ENCODE measurements at places on chromosomes 2 and 18.
A peak's percentile ranks its signal among the peaks of the same experiment; 100 is the strongest.

DNA sequence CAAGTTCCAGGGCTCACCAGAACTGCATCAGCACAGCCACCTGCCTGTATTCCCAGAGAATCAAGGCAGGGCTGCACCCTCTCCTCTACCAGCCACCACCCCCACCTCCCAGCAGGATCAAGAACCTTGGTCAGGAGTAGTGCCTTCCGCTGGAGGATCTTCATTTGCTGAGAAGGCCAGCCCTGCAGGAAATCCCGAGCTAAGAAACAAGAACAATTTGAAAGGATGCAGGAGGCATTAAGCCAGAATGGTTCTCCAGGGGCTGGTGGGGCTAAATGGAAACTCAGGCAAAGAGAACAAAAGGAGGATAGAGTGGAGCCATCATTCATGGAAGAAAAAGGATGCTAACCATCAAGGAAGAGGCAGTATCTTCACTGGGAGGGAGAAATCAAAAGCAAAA, 147.3 kb upstream of the SLC14A2 start:
- no peaks in the 10 kb centered on the region for H3K36me3 ChIP-seq
- no peak overlapping the region for H3K4me3 ChIP-seq
- no peaks in the 10 kb centered on the region for H3K4me1 ChIP-seq
- no peaks in the 10 kb centered on the region for H3K27me3 ChIP-seq
- H3K27ac ChIP-seq, result no peak overlapping the region

GRCh38 chr18:75638223-75638775, 210.8 kb upstream of the SMIM21 start:
- H3K4me1 ChIP-seq, result no peaks in the 10 kb centered on the region
- DNase-seq, result no peak
- H3K27ac ChIP-seq, result no peak overlapping the region
- H3K27me3 ChIP-seq, result no peaks in the 10 kb centered on the region

DNA sequence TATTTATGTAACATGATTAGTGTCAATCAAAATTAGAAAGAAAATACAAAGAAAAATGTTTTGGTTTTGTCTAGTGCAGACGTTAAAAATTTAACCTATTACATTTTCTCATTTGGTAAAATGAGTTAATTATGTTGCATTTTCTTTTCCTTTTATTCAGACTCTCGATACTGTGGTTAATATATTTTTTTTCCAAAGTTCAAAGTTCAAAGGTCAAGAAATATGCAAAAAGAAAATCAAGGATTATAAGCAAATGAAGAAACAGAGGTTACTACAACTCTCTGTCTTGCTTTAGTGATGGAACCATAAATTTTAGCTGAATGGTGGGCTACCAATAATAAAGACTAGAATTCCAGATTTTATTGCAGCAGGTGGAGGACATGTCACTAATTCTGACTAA, 133.3 kb upstream of the TFPI start:
- no peaks in the 10 kb centered on the region for H3K36me3 ChIP-seq
- DNase-seq, result no peak
- no peak overlapping the region for H3K4me3 ChIP-seq

- H3K27ac ChIP-seq, result no peak overlapping the region
- H3K4me1 ChIP-seq, result no peaks in the 10 kb centered on the region
- H3K36me3 ChIP-seq, result no peaks in the 10 kb centered on the region
- no peak for DNase-seq
- no peak overlapping the region for H3K4me3 ChIP-seq
Observed at GRCh38 chr2:67879586-67880290, 183.1 kb downstream of the C1D start.

DNA sequence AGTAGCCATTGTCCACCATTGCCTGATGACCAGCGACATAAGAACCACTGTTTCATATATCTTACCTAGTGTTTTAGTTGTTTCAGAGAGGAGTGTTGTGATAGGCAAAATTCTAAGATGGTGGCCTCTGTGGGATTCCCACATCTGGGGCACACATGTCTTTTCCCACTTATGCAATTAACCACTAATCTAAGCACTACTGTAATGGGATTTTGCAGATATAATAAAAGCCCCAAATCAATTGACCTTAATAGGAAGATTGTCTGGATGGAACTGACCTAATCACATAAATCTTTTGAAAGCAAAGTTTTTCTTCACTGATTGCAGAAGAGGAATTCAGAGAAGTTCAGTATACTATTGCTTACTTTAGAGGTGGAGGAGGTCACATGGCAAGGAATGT, 469.9 kb downstream of the NUP35 start:
- H3K4me1 ChIP-seq, result no peaks in the 10 kb centered on the region
- DNase-seq, result no peak
- no peak overlapping the region for H3K4me3 ChIP-seq
- no peak overlapping the region for H3K27ac ChIP-seq

DNA sequence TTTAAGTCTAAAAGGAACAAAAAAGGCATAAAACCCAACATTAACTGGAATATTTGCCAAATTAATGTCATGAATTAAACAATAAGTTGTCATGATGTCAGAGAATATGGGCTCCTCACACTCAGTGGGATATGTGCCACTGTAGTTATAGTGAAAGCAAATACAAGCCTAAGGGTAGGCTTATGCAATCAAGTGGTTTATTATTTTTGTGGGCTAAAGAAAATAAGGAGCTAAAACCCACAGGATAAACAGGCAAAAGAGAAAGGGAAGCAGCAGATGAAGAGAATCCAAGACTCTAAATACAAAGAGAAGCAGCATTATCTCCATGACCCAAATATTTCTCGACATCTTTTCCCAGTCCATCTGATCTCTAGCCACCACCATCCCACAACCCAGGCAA, 17.5 kb downstream of the YWHAQ start:
- DNase-seq, result no peak
- H3K36me3 ChIP-seq, result no peaks in the 10 kb centered on the region
- no peaks in the 10 kb centered on the region for H3K27me3 ChIP-seq
- H3K4me3 ChIP-seq, result peak overlapping the region; percentile 9
- H3K4me1 ChIP-seq, result peaks cover 16% of the 10 kb centered on the region
- H3K27ac ChIP-seq, result peak overlapping the region; percentile 76

- no peak overlapping the region for H3K27ac ChIP-seq
- no peak overlapping the region for H3K4me3 ChIP-seq
- H3K4me1 ChIP-seq, result no peaks in the 10 kb centered on the region
- no peaks in the 10 kb centered on the region for H3K36me3 ChIP-seq
- no peak for DNase-seq
- H3K27me3 ChIP-seq, result no peaks in the 10 kb centered on the region
Observed at GRCh38 chr18:71130351-71130750, 841.5 kb downstream of the SOCS6 start.

DNA sequence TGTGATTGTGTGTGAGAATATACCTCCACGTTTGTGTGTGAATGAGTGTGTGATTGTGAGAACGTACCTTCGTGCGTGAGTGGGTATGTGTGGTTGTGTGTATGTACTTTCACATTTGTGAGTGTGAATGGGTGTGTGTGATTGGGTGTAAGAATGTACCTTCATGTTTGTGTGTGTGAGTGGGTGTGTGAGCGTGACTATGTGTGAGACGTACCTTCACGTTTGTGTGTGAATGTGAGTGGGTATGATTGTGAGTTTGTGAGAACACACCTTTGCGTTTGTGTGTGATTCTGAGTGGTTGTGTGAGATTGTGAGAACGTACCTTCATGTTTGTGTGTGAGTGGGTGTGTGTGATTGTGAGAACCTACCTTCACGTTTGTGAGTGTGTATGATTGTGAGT, 5.8 kb upstream of the ADCY3 start:
- H3K4me1 ChIP-seq, result peaks cover 7% of the 10 kb centered on the region
- DNase-seq, result peak; percentile 2
- H3K27me3 ChIP-seq, result no peaks in the 10 kb centered on the region
- H3K27ac ChIP-seq, result no peak overlapping the region
- H3K4me3 ChIP-seq, result no peak overlapping the region
- H3K36me3 ChIP-seq, result no peaks in the 10 kb centered on the region

DNA sequence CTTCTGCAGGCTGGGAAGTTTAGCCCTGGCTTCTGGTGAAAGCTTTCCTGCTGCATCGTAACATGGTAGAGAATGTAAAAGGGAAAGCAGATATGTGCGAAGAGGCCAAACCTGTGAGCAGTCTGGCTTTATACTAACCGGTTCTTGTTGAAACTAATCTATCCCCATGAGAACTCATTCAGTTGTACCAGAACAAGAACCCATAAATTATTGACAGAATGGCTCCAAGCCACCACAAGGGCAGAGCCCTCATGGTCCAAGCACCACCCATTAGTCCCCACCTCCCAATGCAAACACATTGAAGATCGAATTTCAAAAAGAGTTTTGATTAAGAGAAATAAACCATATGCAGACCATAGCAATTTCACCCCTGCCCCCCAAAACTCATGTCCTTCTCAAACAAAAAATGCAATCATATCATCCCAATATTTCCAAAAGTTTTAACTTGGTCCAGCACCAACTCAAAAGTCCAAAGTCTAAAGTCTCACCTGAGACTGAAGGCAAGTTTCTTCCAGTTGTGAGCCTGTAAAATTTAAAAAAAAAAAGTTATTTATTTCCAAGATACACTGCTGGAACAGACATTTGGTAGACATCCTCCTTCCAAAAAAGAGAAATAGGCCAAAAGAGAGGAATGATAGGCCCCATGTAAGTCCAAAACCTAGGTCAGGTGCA, 318.9 kb downstream of the CNTNAP5 start:
- H3K27ac ChIP-seq, result no peak overlapping the region
- no peaks in the 10 kb centered on the region for H3K4me1 ChIP-seq
- DNase-seq, result no peak
- H3K36me3 ChIP-seq, result no peaks in the 10 kb centered on the region
- H3K27me3 ChIP-seq, result no peaks in the 10 kb centered on the region
- H3K4me3 ChIP-seq, result no peak overlapping the region

- H3K4me1 ChIP-seq, result no peaks in the 10 kb centered on the region
- H3K4me3 ChIP-seq, result no peak overlapping the region
- no peak overlapping the region for H3K27ac ChIP-seq
- no peak for DNase-seq
Observed at GRCh38 chr2:222523783-222524544, 99.6 kb downstream of the SGPP2 start.

- DNase-seq, result no peak
- no peak overlapping the region for H3K27ac ChIP-seq
- H3K27me3 ChIP-seq, result no peaks in the 10 kb centered on the region
- no peaks in the 10 kb centered on the region for H3K36me3 ChIP-seq
Observed at GRCh38 chr18:8681196-8681595, 24.2 kb upstream of the MTCL1 start.

GRCh38 chr2:155841442-155841841, 491.1 kb downstream of the NR4A2 start:
- no peaks in the 10 kb centered on the region for H3K36me3 ChIP-seq
- H3K27ac ChIP-seq, result no peak overlapping the region
- no peak for DNase-seq
- H3K27me3 ChIP-seq, result no peaks in the 10 kb centered on the region
- H3K4me1 ChIP-seq, result no peaks in the 10 kb centered on the region

DNA sequence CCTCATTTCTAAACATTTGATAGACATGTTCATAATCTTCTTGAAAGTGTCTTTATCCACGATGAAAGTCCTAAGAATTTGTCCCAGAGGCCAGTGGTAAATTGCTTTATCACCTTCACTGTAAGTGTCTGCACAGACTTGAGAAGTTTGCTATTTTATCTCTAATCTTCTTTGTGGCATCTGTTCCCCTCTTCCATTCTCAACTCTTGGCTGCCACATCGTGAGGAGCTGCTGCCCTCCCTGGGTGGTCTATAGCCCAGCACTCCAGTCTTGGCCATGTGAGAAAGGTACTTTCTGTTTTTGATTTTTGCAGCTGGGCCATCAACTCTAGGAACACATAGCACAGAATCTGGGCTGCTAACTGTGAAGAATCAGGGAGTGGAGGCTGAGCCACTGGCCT, 45.5 kb downstream of the SLC14A2 start:
- DNase-seq, result no peak

- no peaks in the 10 kb centered on the region for H3K27me3 ChIP-seq
- peaks cover 22% of the 10 kb centered on the region for H3K4me1 ChIP-seq
- H3K4me3 ChIP-seq, result peak overlapping the region; percentile 79
- peak overlapping the region; percentile 94 for H3K27ac ChIP-seq
- DNase-seq, result no peak
- peaks cover 8% of the 10 kb centered on the region for H3K36me3 ChIP-seq
Observed at GRCh38 chr2:3575534-3576262, 638 bp downstream of the RPS7 start.

- no peak overlapping the region for H3K27ac ChIP-seq
- no peak for DNase-seq
- no peaks in the 10 kb centered on the region for H3K27me3 ChIP-seq
- no peaks in the 10 kb centered on the region for H3K36me3 ChIP-seq
Observed at GRCh38 chr2:136022396-136023146, 37.1 kb upstream of the DARS1 start.

- H3K27me3 ChIP-seq, result no peaks in the 10 kb centered on the region
- no peaks in the 10 kb centered on the region for H3K4me1 ChIP-seq
- H3K36me3 ChIP-seq, result no peaks in the 10 kb centered on the region
- DNase-seq, result no peak
- H3K27ac ChIP-seq, result no peak overlapping the region
- H3K4me3 ChIP-seq, result no peak overlapping the region
Observed at GRCh38 chr18:8253944-8254343, 355.3 kb upstream of the RAB12 start.

GRCh38 chr18:67302043-67302442, 214.5 kb downstream of the DSEL start:
- no peaks in the 10 kb centered on the region for H3K27me3 ChIP-seq
- DNase-seq, result no peak
- H3K36me3 ChIP-seq, result no peaks in the 10 kb centered on the region
- no peak overlapping the region for H3K27ac ChIP-seq

DNA sequence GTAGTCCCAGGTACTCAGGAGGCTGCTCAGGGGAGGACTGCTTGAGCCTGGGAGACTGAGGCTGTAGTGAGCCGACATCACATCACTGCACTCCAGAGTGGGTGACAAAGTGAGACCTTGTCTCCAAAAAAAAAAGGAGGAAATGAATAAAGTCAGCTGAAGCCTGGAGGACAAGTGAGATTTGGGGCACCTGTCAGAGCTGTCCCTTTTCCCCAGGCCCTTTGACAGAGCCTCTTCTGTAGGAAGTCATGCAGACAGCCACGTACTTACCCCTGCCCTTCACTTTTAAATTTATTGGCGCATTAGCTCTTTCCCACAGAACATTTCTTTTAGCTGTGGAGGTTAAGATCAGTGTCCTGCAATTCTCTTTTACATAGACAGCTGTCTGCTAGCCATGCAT, 151.0 kb upstream of the DNMT3A start:
- no peak overlapping the region for H3K27ac ChIP-seq
- DNase-seq, result no peak
- no peaks in the 10 kb centered on the region for H3K36me3 ChIP-seq
- H3K4me1 ChIP-seq, result no peaks in the 10 kb centered on the region

Data from breast epithelium (tissue), 4 donors.